ENCODE measurements at places on chromosomes 1 and 21.

DNA sequence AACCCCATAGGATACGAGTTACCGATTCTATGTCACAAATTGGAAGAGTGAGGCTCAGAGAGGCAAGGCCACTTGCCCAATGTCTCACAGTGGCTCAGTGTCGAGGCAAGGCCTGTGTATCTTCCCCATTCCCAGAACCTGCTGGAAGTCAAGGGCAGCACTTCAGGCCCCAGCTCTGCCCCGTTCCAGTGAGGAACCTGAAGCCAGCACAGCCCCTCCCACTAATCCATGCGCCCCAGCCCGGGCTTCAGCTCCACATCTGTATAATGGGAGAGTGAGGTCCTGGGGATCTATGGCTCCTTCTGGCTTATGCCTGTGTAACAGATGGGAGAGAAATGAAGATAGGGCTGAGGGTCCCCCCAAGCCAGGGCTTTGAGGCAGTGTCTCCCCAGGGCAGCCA is 56.3 kb downstream of the CASZ1 start:
- no peak for DNase-seq

- DNase-seq, result peak; percentile 12
These were observed 7.3 kb upstream of the PMVK start for GRCh38 chr1:154943649-154944400.

- DNase-seq, result no peak
These were observed 27.0 kb downstream of the PCNX2 start for GRCh38 chr1:233268389-233269022.

DNA sequence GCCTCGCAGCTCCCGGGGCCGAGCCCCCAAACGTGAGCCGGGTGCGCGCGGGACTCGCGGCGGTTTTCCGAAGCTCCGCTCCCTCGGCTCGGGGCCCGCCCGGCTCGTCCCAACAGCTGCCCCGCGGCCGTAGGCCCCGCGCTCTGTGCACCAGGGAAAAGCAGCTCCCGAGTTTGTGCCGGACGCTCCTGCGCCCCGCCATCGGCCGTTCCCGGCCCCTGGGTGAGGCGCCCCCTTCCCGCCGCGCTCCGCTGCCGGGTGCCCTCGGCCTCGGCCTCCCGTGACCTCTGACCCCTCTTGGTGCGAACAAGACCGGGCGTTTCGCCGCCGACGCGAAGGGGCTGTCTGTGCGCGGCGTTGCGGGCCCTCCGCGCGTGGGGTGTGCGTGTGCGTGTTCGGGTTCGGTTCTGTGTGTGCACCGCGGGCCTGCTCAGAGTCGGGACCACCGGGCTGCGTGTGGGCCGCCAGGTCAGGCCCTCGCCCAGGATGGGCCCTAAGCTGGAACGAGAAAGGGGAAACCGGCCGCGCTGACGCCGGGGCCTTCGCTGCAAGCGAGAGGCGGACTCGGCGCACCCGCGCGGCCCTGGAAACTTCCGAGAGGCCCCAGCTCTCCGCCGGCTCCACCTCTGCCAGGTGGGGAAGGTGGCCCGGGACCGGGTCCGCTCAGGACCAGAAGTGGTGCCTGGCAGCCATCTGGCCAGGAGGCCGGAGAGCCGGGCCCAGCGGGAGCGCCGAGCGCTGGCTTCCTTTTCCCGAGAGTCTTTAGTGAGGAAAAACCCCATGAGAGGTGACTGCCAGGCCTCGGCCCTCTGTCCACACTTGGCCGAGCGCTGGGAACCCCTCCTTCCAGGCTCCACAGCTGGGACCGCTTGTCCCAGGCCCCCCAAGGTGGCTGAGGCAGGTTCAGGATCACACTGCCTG is 1.9 kb downstream of the PRDM16 start:
- DNase-seq, result no peak

GRCh38 chr1:52927212-52928014 is at the start of gene SCP2:
TSS of gene SCP2 (plus strand) at chr1:52927276. CDS start at chr1:52927397, 121 bp downstream.
- DNase-seq, result peak; percentile 56

DNA sequence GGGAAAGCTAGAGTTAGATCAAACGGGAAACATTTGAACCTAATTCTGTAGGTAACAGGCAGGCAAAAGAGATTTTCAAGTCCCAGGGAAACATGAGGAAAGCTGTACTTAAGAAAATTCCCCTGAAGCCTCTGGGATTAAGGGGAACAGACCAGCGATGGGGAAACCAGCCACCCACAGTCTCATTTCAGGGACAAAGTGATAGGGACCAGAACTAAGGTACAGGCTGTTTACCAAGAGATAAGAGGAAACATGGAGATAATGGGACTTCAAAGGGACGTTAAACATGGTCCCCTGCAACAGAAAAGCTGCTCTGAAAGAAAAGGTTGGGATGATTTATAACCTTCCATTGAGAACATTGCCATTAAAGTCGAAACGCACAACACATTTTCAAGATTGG is 84.4 kb downstream of the NTPCR start:
- no peak for DNase-seq
